ENCODE measurements at places on chromosomes 4 and X. TPM values are rescaled to one million over a fixed set of nuclear protein-coding genes. Genes with fewer than 3 reads are reported as not detected.

DNA sequence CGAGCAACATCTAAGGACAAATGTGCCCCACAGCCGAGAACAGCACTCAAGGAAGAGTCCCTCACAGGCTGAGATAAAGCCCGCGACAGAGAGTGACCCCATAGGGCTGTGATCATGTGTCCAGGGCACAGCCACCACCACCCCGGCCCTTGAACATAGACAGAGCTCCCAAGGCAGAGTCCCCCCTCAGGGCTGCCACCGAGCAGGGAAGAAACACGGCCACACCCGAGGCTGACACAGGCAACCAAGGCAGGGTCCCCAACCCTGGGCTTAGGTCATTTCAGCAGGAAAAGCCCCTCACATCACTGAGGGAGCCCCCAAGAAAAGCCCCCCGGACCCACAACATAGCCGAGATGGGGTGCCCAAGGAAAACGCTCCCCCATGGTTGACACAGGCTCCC lies 463 bp downstream of the CT45A10 start:
- no peak for DNase-seq

ARHGAP4 gene
- total RNA-seq: 64.4 TPM

FGF13 gene
- 1.1 TPM for total RNA-seq

- no peak for DNase-seq
These were observed 36.8 kb downstream of the VSIG4 start for GRCh38 chrX:66002824-66003680.

ITM2A gene
- total RNA-seq: 4.9 TPM

TEX13B gene
- not detected for total RNA-seq

DNA sequence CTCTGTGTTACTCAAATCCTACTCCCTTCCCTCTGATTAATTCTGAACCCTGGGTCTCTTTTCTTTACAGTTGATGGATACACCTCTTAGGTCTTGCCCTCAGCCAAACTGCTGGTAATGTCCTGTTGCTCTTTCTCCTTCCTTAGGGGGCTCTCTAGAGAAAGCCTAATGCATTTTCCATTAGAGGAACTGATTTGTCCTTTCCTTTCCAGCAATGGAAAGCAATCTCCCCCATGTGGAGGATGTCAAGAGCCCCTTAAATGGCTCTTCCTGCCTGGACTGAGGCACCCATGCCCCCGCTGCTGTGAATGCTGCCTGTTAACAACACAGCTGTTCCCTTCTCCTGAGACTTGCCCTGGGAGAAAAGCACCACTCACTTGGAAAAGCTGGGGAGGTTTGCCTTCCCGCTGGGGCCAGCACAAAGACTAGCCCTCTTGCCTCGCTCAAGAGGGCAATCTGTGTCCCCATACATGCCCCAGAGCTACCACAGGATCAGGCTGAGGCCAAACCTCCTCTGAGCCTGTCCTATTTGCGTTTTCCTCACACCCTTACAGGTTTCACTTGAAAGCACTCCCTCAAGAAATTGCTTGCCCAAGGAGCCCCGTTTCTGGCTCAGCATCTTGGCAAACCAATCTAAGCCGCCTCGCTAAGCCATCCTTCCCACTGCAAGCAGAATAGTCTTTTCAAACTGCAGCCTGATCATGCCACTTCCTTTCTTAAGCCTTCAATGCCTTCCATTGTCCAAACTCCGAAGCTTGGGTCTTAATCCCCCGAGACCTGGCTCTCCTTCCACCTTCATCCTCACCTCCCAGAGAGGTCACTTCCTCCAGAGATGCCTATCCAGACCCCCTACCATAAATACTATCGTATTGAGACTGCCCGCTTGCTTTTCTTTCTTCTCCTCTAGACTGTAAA lies 23.2 kb upstream of the SMIM20 start:
- no peak for DNase-seq

NLRP2B gene
- total RNA-seq: not detected

LANCL3 gene
- 0.13 TPM for total RNA-seq

- no peak for DNase-seq
These were observed 288.3 kb downstream of the ZNF674 start for GRCh38 chrX:46256875-46257274.

- DNase-seq: no peak
These were observed 116.5 kb downstream of the MAML3 start for GRCh38 chr4:140037353-140038030.
